ENCODE measurements at places on chromosomes 4 and X. TPM values are rescaled to one million over a fixed set of nuclear protein-coding genes. Genes with fewer than 3 reads are reported as not detected.

Gene NUP62CL
- 2.2 TPM for total RNA-seq

- no peak for DNase-seq
These were observed 17.8 kb upstream of the TBC1D19 start for GRCh38 chr4:26566133-26566532.

Gene FAM9C
- 1.2 TPM for total RNA-seq

DNA sequence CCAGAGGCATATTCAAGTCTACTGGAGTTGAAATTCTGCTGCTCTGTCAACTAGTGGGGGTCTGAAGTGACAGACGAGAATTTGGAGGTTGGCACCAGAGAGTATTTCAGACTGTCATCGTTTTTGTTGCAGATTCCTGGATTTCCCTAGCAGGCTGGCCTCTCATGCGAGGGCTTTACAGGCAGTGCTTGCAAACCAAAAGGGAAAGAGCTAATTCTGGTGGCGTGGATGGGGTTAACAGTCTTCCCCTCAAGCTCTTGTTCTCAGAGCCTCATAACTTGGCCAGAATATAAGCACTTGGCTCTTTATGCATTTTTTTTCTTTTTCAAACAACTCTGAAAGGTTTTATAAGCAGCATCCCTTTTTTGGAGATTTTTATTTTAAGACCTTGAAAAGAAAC is at the start of gene SPARCL1:
Gene SPARCL1 (minus strand): TSS at position 190 of the 400 bp plus-strand sequence. CDS start 29,802 bp downstream, outside the sequence.
- peak; percentile 48 for DNase-seq

DNA sequence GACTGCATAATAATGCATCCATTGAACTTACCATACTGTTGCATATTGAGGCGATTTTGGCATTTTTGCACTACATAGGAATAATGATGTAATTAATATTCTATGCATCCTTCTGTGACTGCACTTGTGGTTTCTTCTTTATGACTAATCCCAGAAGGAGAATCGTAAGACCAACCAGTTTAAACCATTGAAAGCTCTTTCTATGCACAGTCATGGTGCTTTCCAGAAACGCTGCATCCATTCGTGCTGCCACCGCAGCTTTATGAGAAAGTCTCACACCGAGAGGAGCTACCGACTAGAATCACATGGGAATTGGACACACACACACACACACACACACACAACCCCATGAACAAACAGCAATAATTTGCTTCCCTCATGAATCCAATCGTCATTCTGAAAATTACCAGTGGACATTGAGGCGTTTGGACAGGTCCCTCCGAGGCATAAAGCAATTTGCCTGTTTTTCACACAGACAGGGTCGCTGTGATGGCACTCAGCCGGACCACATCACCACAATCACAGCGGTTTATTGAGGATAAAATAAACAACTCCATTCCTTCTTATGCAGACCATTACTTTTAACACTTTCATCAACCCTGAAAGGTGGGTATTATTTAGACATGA is 64.2 kb downstream of the PACRGL start:
- DNase-seq, result no peak

- no peak for DNase-seq
These were observed 2313.3 kb downstream of the ARAP2 start for GRCh38 chr4:33931026-33931425.

Gene MYL5
- 2.7 TPM for total RNA-seq

- DNase-seq, result no peak
These were observed 152.4 kb upstream of the BMPR1B start for GRCh38 chr4:94605241-94605805.

DNA sequence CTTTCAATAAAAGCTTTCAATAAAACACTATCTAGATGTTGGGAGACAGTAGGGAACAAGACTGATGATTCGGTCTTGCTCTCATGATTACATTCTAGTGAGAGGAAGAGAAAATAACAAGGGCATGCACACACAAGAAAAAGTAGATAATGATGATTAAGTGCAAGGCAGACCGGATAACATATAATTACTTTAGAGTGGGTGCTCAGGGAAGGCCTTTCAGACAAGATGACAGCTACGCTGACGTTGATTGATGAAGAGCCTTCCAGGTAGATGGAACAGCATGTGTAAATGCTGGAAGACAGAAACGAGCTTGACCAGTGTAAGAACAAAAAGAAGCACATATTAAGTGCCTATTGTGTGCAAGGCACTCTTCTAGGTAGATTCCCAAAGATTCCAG is 43.4 kb downstream of the TXK start:
- no peak for DNase-seq

GRCh38 chrX:41350150-41350975 is 16.4 kb downstream of the DDX3X start:
- DNase-seq, result no peak

DNA sequence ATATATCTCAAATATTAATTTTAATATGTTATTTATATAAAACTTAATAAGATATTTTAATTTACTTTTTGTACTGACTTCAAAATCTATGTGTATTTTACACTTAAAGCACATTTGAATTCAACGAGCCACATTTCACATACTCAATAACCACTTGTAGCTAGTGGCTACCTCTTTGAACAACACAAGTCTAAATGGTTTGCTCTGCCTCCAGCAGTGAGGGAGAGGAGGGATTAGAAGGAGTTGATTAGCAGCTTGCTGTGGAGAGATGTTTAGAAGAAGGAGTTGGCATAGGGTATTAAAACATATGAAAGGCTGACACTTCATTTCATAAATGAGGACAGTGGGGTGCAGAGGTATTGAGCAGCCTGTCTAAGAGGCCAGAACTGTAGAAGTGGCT is 124.0 kb downstream of the ARHGAP24 start:
- no peak for DNase-seq

DNA sequence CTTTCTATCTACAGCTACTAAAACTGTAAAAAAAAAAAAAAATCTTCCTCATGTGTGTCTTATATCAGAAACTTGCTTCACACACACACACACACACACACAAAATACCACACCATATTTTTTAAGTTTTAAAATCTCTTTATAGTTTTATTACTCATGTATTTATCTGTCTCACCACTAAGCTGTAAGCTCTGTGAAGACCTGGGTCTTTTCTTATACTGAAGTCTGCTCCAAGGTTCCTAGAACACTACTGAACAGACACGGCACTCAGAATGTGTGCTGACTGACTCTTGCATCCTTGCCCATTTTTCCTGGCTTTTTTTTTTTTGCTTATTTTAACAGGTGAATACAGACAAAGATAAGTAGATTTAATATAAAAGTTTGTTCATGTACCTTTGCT is 135.6 kb upstream of the CXXC4 start:
- no peak for DNase-seq

GRCh38 chr4:112518675-112519074 is 2.7 kb upstream of the NEUROG2 start:
- DNase-seq, result no peak

Gene SFRP2
- total RNA-seq, result 1.4 TPM

DNA sequence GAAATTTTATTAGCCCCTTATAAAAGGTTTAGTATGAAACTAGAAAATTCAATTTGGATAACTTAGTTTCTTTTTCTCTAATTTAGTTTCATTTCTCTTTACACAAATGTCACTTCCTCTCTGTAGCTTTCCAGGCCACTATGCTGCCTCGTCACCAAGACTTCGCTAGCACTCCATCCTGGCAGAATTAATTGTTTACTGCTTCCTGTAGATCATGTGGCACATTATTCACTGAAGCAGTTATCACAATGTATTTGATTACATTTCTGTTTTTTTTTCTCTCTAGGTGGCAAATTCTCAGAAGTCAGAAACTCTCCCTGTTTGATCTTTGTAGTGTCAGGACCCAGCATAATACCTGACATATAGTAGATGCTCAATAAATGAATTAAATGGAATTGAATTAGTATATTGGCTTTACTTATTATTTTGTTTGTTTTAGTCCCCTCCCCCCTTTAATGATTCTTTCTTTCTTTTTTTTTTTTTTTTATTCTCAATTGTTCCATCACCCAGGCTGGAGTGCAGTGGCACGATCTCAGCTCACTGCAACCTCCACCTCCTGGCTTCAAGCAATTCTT is 9.3 kb upstream of the SAT1 start:
- no peak for DNase-seq

Gene BCORL1
- total RNA-seq, result 12.4 TPM

- DNase-seq, result no peak
These were observed 312.4 kb downstream of the DHRSX start for GRCh38 chrX:2188330-2188792.

GRCh38 chrX:1941321-1941720 is 326.5 kb downstream of the ASMT start:
- DNase-seq, result no peak

DNA sequence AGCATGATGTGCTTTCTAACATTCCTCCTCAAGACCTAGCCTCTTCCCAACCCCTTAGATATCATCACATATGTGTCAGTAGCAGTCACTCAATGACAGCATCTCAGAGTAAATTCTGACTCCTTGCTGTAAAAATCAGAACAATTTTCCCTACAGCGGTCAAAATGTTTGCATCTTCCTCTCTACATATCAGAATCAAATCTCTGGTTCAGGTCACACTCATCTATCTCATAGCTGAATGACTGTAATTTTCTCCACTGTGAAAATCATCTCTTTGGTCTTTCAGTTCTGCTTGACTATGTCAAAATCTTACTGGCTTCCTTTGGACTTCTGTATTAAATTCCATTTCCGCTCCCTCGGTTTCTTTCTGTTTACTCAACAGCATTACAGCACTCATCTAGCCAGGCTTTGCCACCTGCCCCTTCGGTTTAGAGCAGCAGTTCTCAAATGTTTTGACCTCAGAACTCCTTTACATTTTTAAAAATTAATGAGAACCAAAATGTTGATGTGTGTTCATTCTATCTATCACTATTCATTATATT is 57.3 kb downstream of the AGA start:
- no peak for DNase-seq

Gene MAMLD1
- total RNA-seq, result 2.3 TPM

Gene VEGFC
- total RNA-seq, result 6.9 TPM

- DNase-seq, result peak; percentile 49
These were observed 146.7 kb upstream of the PSAPL1 start for GRCh38 chr4:7581477-7581876.

- DNase-seq, result peak; percentile 56
These were observed 15.4 kb downstream of the FAM9C start for GRCh38 chrX:13028871-13029636.

Gene SYP
- total RNA-seq, result 1.5 TPM

Gene IL1RAPL1
- 4.7 TPM for total RNA-seq

DNA sequence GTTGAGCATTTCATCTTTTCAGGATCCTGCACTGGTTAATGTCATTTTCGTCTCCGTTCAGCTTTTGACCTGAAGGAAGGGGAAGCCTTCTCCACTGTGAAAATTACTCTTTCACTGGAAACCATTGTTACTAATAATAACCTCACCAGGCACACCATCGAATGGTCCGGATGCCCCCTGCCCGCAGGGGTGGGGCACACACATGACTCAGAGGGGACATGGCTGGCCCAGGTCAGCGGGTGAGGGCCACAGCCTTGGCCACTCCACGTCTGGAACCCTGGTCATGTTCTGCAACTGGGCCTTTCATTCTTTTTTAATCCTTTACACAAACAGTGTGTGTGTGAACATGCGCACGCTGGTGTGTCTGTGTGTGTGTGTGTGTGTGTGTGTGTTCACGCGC is 191.8 kb downstream of the BCOR start:
- DNase-seq, result no peak

DNA sequence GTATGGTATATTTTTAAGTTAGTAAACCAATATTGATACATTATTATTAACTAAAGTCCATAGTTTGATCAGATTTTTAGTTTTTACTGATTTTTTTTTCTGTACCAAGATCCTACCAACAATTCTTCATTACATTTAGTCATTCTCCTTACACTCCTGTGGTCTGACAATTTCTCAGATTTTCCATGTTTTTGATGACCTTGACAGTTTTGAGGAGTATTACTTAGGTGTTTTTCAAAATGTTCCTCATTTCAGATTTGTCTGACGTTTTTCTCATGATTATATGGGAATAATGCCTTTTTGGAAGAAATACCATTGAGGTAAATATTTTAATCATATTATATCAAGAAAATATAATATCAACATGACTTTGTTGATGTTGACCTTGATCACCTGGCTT is 423.8 kb downstream of the PPP4R3C start:
- DNase-seq, result no peak

Gene SMIM10
- total RNA-seq, result 5.3 TPM

DNA sequence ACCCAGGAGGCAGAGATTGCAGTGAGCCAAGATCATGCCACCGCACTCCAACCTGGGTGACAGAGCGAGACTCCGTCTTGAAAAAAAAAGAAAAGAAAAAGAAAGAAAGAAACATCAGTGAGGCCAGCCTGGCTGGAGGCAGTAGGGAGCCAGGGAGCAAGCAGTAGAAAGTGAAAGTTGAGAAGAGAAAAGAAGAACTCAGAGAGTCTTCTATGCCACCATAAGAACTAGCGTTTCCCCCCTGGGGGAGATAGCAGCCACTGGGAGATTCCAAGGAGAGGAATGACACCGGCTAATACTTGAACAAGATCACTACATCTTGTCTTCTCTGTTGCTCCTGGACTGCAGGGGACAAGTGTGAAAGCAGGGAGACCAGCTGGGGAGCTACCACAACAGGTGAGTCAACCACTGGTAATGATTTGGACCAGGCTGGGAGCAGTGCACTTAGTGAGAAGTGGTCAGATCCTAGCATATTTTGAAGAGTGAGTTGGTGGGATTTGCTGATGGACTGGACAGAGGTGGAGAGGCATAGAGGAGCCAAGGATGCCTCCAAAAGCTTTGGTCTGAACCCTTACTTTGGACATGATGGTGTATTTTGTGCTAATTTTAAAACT is 33.4 kb downstream of the SLC2A9 start:
- no peak for DNase-seq

DNA sequence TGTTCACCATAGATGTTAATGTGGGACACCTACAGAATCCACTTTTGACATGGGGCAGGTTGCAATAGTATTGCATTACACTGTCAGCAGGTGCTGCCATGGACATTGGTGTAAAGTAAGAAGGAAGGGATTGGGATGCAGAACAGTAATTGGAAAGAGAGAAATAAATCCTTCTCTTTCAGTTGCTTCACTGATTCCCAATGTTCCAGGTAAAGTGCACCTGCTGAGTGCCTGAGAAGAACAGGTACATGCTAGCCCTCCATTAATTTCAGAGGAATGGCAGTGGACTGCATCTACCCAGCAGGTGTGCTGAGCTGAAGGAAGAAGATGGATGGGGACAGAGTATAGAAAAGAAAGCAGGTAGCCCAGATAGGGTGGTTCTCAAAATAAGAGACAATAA is 248.5 kb downstream of the TENM3 start:
- DNase-seq, result no peak

Gene NAP1L3
- total RNA-seq, result 0.50 TPM

DNA sequence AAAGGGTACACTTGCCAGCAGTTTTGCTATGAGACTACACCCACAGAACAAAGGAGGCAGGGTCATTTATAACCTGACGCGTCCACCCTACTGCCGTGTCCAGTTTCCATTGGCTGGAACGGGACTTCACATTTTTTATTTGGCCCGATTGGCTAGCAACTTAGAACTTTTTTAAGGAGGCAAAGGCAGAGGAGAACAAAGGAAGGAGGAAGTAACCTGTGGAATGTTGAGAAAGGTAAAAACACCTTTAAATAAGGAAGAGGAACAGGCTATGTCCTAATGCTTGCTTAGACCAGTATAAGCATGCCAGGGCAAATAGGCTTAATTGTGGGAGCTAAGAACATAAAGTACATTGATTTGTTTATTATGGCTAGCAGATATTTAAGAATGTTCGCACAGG is 18.7 kb downstream of the KDM6A start:
- DNase-seq, result no peak

All from left ventricle myocardium superior (tissue), 1 donor.